ENCODE measurements at places on chromosomes 4 and X.

GRCh38 chr4:54152846-54153600, 53.1 kb downstream of the GSX2 start:
- DNase-seq = no peak

DNA sequence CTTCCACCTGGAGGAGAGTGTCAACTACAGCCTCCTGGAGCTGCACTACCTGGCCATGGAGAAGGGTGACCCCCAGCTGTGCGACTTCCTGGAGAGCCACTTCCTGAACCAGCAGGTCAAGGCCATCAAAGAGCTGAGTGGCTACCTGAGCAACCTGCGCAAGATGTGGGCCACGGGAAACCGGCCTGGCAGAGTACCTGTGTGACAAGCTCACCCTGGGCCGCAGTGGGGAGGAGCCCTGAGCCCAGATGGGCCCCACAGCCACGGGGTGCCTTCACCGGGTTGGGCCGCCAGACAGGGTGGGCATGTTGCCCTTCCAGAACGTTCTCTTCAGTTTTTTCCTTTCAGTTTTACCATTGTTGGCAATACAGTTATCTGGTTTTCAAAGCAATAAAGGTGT, 15.2 kb upstream of the FAM47A start:
- DNase-seq = no peak

GRCh38 chr4:146294776-146295175, 80.4 kb downstream of the REELD1 start:
- no peak for DNase-seq

DNA sequence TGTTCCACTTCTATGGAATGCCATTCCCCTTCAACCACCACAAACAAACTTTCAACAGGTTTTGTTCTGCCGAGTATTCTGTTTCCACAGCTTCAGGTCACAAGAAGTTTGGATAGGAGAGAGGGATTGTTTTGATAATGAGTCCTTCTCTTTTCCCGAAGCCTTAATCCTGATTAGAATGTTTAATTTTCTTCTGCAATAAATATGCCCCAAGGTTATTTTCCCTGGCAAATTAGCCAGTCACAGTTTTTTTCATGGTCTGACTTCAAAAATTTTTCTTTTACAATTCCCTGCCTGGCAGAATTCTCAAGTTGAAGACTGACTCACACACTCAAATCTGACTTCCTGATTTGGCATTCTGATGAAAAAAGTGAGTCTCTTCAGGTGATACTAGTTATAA, 33.1 kb upstream of the EDNRA start:
- no peak for DNase-seq

DNA sequence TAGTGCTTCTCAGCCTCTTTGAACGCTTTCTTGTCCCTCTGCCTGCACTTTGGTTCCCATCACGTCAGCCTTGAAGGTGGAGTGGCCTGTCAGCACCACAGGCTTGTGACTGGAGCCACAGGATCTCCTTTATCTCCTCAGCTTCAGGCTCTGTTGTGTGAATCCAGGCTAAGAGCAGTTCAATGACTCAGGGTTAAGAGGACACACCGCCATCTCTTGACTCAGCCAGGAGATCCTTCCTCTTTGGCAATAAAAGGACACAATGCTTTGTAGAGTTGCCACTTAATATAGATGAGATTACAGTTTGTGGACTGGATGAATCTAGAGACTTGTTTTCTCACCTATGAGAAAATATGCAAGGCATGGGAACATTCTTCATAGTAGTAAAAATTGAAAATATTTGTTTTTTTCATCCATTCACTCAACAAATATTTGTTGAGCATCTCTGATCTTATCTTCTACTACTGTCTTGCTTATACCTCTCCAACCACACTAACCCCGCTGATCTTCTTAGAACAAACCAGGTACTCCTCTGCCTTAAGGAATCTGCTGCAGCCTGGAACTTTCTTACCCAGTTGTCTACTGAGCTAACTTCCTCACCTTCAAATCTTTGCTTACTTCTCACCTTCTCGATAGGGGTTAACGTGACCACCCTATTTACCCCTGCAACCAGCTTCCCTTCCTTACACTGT, 62.3 kb downstream of the UCHL1 start:
- no peak for DNase-seq

DNA sequence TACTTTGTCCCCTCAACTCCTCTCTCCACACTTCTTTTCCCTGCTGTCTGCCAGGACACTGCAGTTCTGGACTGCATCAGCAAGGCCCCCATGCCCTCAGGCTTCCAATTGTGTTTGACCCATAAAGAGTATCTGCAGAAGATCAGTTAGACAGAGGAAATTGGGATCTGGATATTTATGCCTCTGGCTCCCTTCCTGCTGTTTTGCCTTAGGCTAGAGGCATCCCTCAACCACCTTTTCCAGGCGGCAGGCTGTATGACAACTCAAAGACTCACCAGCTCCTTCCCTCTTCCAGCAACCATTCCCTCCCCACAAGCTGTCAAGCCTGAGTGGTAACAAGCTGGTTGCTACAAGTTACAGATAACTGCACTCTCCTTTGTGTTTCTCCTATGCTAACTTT, 66.4 kb upstream of the NDP start:
- DNase-seq = no peak

DNA sequence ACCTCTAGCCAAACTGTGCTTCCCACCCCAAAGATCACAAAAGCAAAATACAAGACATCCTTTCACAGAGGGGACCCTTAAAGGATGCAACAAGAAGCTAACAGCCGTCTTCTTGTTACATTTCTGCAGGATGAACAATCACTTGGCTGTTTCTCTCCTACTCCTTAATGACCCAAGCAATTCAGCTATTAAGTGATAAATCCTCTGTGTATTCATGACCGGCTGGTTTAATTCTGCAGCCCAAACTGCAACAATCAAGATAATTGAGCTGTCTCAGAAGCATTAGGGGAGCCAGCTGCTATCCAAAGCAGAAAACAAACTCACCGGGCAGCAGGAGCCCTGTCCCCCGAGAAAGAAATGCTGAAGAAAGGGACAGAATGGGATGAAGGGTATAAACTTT, 85.9 kb upstream of the ACSL4 start:
- no peak for DNase-seq

DNA sequence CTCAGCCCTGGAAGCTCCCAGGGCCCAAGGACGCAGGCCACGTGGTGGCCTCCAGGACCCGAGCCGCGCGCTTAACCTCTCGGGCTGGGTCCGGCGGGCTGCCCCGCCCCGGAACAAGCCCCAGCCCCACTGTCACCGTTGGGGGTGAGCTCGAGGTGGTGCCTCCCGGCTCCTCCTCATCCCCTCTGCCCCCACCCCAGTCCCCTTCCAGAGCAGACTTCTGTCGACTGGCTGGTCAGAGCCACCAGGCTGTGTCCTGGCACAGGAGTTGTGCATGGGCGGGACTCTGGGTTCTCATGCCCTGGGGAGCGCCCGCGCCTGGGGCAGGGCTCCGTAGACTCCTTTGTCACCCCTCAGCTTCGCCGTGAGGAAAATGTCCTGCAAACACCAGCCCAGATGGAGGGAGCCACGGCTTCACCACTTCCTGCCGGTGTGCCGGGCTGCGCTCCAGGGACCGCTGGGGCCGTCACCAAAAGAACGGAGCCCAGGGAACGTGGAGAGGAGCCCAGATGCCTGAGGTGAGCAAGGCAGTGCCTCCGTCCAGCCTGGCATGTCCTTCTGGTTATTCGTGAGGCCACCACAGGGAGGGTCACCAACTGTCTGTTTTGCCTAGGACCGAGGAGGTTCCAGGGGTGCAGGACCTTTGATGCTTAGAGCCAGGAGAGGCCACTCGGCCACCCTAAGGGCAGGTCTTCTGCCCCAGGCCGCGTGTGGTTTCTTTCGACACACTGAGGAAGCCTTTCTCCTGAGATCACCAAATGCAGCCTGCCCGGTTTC, 7.1 kb upstream of the RGS12 start:
- no peak for DNase-seq

DNA sequence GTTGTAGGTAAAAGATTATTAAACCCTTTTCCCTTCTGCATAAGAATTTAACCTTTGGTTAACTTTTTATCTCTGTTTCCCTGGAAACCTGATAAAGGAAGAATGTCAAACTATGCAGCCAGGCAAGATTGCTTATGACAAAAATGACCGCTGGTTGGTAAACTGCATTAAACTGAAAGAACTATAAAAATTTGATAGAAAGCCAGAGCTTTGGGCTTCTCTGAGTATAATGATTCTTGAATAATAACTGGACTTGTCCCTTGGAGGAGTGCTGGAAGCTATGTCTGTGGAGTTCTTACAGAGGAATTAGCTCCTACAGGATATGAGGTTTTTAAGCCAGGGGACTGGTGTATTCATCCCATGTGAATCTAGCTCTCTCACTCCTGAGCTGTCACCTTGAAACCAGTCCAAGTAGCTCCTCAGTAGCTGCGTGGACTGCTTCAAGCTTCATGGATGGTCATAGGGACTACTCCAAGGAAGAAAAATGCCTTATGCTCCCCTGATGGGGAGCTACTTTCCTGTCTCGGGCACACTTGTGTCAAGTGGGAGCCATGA, 52.0 kb downstream of the RASL11B start:
- no peak for DNase-seq

DNA sequence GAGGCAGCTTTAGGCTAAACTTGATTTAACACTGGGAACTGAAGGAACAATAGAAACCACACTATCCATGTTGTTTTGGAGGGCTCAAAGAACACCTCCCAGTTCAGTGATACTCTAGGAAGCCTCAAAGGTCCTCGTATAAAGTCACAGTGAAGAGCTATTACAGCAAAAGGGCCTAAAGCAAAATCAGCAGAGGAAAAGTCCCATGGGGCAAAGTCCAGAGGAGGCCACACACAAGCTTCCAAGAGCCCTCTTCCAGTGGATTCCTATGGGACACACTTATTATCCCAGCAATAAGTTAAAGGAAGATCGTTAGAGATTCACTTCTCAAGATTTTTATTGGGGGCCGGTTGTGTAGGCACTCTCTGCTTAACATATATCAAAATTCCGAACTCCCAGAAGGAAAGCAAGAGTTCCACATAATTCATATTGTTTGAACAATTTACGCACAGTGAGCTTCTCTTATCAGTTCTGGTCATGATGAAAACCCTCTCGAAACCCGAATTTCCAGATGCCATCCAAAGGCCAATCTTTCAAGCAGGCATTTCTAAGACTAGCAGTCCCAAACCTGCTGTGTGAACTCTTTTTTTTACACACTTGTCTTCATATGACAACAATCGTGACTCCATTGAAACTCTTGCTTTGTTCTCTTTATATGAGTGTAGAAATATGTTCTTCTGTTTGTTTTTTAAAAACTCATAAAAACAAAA, 53.7 kb downstream of the ANXA5 start:
- no peak for DNase-seq

- no peak for DNase-seq
Measured at GRCh38 chr4:153252122-153252521, 47.9 kb downstream of the TRIM2 start.

- no peak for DNase-seq
Measured at GRCh38 chr4:3122081-3122563, 47.6 kb downstream of the HTT start.

DNA sequence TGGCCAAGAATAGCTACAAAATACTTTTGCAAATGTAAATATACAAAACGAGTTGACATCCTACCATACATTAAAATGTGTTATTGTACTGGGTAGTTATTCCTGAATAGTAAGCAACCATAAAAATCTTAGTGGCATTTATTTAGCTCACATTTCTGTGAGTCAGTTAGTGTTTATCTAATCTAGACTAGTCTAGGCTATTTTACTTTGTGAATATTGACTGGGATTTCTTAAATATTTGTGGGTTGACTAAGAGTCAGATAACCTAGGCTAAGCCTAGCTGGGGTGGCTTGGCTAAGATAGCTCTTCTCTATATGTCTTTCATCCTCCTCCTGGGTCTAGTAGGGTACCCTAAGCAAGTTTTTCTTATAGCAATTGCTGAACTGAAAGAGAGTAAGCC, 543.8 kb upstream of the DIAPH2 start:
- DNase-seq = no peak

DNA sequence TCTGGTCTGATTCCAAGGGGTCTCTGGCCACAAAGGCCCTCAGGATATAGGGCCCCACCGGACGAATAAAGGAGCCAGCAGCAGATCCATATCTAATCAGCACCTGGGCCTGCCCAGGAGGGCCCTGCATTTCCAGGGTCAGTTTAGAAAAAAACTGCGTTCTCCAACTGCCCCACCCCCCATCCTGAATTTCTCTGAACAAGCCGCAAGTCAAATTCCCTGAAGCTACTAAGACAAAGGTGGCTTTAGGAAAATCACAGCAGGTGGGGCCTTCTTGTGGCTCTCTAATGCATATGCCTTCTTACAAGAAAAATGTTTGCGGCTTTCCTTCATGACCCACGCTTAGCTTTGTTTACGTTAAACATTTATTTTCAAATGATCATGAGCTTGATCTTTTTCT, 76.6 kb downstream of the MBNL3 start:
- DNase-seq = no peak

DNA sequence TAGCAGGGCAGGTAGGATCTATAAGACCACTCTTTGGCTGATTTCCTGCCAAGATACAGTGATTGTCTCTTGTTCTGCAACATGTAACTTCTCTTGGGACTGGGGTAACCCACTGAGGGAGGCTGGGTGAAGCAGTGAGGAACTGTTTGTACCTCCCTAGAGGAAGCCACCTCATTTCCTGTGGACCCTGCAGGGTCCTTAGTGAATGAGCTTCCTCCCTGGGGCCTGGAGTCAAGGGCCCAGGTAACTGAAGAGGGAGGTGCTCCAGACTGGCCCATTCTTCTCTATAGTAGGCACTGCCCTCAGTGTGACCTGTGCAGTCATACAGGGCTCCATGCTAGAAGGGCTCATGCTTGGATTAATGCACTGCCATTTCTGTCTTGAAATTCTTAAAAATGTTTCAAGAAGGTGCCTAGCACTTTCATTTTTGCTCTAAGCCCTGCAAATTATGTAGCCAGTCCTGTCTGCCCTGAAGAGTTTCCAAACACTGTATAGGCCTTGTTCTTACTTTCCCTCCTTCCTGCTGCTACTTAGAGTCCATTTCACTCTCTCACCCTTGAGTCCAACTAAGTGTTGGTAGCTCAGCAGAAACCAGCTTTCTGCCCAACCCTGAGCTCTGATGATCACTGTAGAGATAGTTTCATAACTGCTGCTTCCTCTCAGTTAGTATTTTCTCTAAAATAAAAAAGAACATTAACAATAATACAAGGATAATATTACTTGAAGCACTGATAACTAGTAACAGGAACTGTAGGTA, 8.5 kb upstream of the GRIA3 start:
- DNase-seq = no peak

- no peak for DNase-seq
Measured at GRCh38 chrX:11739776-11740175, 18.3 kb upstream of the MSL3 start.
